ENCODE measurements at places on chromosomes 11 and 22.

DNA sequence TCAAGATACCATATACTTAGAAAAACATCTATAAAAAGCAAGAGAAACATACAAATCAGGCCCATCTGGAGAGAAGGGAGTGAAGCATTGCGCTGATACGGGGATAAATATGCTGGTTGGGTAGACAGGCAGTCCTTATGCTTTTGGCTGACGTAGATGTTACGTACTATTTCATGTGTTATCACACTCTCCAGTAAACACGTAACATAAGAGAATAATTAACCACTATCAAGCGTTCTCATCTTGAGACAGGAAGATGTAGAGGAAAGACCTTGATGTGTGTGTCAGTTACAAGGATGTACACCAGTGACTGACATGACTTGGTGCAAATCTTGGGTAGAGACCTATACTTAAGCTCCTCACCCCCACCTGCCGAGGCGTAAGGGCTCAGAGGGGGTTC is 86.7 kb upstream of the PRODH start:
- DNase-seq, result no peak

DNA sequence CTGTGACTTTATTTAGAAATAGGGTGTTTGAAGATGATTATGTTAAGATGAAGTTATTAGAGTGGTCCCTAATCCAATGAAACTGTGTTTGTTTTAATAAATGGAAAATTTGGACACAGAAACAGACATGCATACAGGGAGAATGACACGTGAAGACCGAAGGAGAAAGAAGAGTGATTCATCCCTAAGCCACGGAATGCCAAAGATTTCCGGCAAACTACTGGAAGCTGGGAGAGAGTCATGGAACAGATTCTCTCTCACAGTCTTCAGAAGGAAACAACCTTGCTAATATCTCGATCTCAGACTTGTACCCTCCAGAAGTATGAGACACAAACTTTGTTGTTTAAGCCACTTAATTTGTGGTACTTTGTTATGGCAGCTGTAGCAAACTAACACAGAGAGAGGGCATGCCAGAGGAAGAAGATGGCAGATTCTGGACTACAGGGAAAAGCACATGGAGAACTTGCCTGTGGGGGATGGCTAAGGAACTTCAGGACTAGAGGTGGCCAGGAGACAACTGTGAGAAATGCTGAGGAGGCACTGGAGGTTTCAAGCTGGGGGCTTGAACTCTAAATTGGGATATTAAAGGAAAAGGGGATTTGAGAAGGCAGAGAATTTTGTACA is 733.5 kb upstream of the CCDC90B start:
- DNase-seq, result no peak

GRCh38 chr11:106937111-106937510 is 81.2 kb downstream of the GUCY1A2 start:
- DNase-seq, result no peak

DNA sequence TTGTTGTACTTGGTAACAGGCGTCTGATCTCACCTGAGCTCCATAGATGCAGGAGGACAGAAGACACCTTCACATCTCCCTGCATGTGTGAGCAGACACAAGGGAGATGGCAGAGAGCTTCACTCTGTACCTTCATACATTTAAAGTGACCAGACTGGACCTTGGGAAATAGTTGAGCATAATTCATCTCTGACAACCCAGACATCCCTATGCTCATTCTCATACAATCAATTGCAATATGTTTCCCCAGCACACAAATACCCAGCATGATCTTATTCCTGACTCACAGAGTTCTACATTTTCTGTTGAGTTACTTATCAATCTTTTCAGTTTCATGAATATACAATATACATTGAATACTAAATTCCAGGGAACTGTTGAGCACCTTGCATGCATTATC is 488.2 kb upstream of the API5 start:
- DNase-seq, result no peak

GRCh38 chr11:126525702-126526101 is 170.2 kb downstream of the ST3GAL4 start:
- DNase-seq, result no peak

- DNase-seq, result no peak
These were observed 30.5 kb upstream of the BLID start for GRCh38 chr11:122146475-122146874.
